T-helper 1 cell treated with Interleukin-12 subunit alpha and Interleukin-12 subunit beta and Interleukin-4 antibody, amounts not matched to agents 30 ng/mL and 1 ng/mL, for 36 hours (primary cell): ENCODE measurements at places on chromosomes 4 and X. TPM values are rescaled to one million over a fixed set of nuclear protein-coding genes. Genes with fewer than 3 reads are reported as not detected.

The HAND2 gene
- total RNA-seq, result not detected in 2 replicates

The MSN gene
- total RNA-seq, result 657 and 670 TPM in 2 replicates

The SGMS2 gene
- 0.15 and 0.37 TPM in 2 replicates for total RNA-seq

The FAAH2 gene
- total RNA-seq, result 13.1 and 16.1 TPM in 2 replicates

The ELMOD2 gene
- total RNA-seq, result 17.3 and 18.2 TPM in 2 replicates

The PRRG3 gene
- total RNA-seq, result not detected in 2 replicates

The CCNB3 gene
- total RNA-seq, result 0.54 and 0.83 TPM in 2 replicates

The FMR1 gene
- 49.4 and 58.8 TPM in 2 replicates for total RNA-seq

The GABRG1 gene
- not detected in 2 replicates for total RNA-seq

The NALF2 gene
- 0.20 and 0.32 TPM in 2 replicates for total RNA-seq

The ADAMTS3 gene
- total RNA-seq, result not detected in 2 replicates

The GPRIN3 gene
- total RNA-seq, result 69.5 and 70.3 TPM in 2 replicates

The FRMPD4 gene
- total RNA-seq, result not detected in 2 replicates

The TFE3 gene
- total RNA-seq, result 46.6 and 50.9 TPM in 2 replicates

The SLC16A2 gene
- total RNA-seq, result 0.05 and 0.10 TPM in 2 replicates

The ADGRL3 gene
- total RNA-seq, result not detected in 2 replicates
